ENCODE measurements at places on chromosomes 5 and 9. TPM values are rescaled to one million over a fixed set of nuclear protein-coding genes. Genes with fewer than 3 reads are reported as not detected.

DNA sequence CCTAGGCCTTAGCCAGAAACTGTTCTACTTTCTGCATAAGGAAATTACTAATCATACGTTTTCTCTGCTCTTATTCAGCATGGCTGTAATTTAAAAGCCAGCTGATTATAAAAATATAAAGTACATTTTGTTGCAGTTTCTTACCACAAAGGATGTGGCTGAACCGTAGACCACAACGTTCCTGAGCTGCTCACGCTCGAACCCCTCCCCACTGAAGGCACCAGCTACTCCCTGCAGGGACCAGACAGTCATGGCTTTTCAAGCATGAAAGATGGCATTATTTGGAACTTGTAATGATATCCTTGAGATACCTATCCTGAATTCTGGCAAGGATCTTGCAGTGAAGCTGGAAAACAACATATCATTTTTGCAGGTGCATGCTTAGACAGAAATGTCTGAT, 91.8 kb upstream of the DMRT1 start:
- peak; percentile 45 for DNase-seq

The PPIC gene
- total RNA-seq: not detected

GRCh38 chr5:166977911-166978422, 1313.5 kb upstream of the WWC1 start:
- DNase-seq: no peak

- no peak for DNase-seq
Observed at GRCh38 chr9:83199240-83199639, 136.3 kb upstream of the RASEF start.

GRCh38 chr9:4139196-4139595, 160.7 kb downstream of the GLIS3 start:
- DNase-seq: no peak

GRCh38 chr9:96383165-96383942, at the start of gene SLC35D2:
Gene SLC35D2 (minus strand): TSS chr9:96383711. CDS start chr9:96383634, 77 bp downstream.
- peak; percentile 36 for DNase-seq

- DNase-seq: no peak
Observed at GRCh38 chr5:175242207-175242606, 201.8 kb downstream of the DRD1 start.

DNA sequence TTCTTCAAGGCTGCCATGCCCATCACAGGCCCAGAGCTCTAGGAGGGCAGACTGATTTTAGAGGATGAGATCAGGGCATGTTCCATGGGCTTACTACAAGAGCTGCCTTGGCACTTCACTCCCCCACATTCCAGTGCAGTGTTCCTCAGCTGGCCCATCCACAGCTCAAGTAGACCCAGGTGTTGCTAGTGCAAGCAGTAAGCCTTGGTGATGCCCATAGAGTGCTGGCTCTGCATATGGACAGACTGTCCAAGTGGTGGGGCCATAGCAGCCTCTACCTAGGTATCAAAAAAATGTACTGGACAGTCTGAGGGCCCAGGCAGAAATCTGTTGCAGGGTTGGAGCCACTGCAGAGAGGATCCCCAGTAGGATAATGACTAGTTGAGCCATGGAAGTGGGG, 366.6 kb downstream of the FGF10 start:
- no peak for DNase-seq

GRCh38 chr5:78761840-78762239, 113.3 kb upstream of the LHFPL2 start:
- no peak for DNase-seq

DNA sequence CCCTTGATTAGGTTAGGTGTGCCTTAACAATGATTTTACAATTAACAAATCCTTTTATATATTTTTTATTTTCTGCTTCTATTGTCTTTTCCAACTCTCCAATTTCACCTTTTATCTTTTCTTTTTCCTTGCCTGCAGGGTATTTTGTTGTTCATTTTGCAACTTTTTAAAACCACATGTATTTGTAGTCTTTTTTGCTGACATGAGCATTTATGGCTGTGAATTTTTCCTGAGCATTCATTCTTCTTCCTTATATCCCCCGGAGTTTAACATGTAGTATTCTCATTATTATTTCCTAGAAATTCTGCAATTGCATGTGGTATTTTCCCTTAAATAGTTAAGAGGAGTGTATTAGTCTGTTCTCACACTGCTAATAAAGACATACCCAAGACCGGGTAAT, 41.6 kb downstream of the FAM81B start:
- DNase-seq: no peak

The DMGDH gene
- total RNA-seq: 21.4 TPM

- no peak for DNase-seq
Observed at GRCh38 chr5:72619251-72619650, 112.0 kb upstream of the ZNF366 start.

The SPOCK1 gene
- total RNA-seq: not detected

- DNase-seq: no peak
Observed at GRCh38 chr5:145777445-145778063, 57.6 kb downstream of the PRELID2 start.

The BHMT2 gene
- total RNA-seq: not detected

The KCNIP1 gene
- not detected for total RNA-seq

DNA sequence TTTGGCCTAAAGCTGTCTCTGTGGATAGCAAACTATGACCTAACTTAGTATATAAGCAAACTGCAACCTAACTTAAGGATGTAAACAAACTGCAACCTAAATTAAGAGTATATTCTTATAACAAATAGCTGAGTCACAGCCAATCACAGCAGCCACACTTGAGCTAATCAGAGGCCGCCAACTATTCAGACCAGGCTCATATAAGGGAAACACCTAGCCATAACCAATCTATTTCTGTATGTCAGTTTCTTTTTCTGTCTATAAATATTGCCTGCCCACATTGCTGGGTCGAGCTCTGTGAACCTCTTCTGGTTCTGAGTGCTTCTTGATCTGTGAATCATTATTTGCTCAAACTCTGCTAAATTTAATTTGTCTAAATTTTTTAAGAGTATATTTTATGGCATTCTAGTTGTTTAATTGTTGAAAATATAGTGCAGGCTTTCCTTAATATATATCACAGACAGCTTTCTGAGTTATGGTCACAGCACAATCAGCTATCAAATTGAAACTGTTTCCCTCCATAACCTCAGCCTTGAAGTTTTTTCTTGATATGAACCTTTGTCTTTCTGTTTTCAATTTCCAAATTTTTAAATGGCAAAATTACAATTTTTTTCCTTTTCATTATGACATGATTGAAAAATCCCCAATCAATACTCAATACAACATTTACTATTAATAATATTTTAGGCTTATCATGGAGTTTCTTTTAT, 327.1 kb upstream of the NUDT12 start:
- no peak for DNase-seq

GRCh38 chr5:133247881-133248624, 196.2 kb downstream of the HSPA4 start:
- no peak for DNase-seq

DNA sequence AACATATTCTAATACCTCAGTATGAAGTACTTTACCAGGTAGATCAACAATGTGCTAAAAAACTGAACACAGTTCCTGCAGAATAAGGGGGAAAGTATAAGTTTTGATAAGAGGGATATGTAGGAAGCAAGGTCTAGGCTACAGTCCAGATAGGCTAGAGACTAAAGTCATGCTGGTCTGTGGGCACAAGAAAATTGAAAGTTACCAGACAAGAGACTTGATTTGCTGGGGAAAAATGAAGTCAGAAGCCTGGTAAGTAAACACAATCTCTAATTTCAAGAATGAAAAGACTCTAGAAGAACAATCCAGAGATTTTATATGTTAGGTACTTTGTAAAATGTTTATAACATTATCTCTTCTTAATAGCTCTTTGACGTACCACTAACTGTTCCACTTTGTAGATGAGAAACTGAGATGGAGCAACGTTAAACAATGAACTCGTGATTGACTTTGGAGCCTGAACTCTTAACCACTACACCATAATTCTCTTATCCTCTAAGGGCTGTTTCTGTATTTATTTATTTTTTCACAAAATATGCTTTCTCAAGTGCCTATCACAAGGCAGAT, 19.5 kb downstream of the ADAMTS6 start:
- DNase-seq: no peak

- no peak for DNase-seq
Observed at GRCh38 chr9:28234894-28235277, 661.6 kb upstream of the C9orf72 start.

DNA sequence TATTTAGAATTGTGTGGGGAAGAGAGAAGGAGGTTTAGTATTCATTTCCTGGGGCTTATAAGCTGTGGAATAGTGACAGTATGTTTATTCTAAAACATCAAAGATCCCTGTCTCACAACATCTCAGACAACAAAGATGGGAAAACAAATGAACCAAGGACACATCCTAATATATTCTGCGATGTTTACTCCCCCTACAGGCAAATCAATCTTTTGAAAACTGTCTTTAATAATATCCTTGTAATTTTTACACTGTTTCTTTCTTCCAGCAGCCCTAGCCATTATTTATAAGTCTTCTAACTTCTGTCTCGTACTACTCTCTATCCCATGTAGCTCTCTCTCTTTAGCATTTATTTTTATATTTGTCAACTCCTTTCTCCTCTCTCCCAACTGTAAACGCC, 33.5 kb upstream of the TMEM252 start:
- DNase-seq: no peak

The PCDHA9 gene
- total RNA-seq: not detected

DNA sequence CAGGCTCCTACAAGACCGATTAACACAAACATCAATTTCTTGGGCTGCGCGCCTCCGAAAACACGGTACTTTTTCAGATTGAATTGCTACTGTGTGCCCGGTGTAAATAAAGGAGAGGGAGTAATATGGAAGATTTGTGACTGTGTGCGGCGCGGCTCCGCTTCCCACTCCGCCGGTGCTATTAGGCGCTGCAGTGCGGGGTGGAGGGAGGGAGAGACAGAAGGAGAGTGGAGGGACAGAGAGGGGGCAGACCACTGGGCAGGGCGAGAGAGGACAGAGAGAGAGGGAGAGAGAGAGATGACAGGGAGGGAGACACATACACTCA, 24.7 kb upstream of the RNU6ATAC start:
- no peak for DNase-seq

GRCh38 chr5:145520335-145520734, 314.8 kb downstream of the PRELID2 start:
- DNase-seq: no peak

DNA sequence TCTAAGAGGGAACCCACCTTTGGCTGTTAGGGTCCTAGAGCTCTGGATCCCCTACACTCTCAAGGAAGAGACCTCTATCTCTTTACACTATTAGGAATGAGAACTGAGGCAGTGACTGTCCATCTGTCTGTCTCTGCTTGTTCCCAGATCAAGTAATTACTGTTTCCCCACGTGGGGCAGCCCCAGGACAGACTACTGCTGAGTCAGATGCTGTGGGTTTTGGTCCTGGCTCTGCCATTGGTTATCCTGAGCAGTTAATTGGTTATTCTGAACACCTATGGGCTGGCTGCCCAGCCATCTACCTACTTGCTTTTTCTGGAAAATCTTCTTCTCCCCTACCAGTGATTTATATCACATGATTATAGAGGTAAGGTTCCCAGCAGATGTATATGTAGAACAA, 33.3 kb downstream of the FBXO10 start:
- no peak for DNase-seq

DNA sequence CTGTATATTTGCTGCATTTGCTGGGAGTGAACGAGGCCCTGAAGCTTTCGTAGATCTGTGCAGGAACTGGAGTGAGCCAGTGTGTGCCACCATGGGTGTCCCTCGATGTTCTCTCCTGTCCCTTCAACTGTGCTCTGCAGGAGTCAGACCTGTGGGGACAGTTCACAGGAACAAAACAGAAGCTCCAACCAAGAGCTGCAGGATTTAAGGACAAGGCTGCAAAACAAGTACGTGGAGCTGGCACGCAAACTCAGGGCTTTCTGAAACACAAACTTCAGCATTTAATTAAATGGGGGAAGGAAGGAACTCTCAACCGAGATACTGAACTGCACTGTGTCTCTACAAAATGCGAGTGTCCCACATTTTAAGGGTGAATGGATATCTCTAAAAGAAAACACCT, 24.2 kb downstream of the BASP1 start:
- DNase-seq: no peak

- no peak for DNase-seq
Observed at GRCh38 chr9:82890401-82890800, 172.5 kb downstream of the RASEF start.

- DNase-seq: no peak
Observed at GRCh38 chr9:101650142-101650541, 55.4 kb upstream of the PPP3R2 start.

DNA sequence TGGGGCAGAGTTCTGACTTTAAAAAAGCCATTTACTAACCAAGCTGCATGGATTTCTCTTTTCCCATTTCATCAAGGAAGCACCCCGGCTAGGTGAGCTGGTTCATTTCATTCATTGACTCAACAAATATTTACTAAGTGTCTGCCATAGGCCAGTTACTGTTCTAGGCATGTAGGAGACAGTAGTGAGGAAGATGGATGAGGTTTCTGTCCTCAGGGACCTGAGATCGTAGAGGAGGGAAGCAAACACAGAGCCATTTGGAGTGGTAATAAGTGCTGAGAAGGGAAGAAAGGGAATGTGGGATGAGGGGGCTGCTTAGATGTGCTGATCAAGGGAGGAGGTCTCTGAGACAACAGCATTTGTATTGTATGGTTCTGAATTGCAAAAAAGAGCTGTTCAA, 120.4 kb downstream of the C9orf152 start:
- no peak for DNase-seq

- no peak for DNase-seq
Observed at GRCh38 chr5:172502969-172503368, 48.6 kb upstream of the SH3PXD2B start.

The TTC23L gene
- total RNA-seq: 0.56 TPM

The NEUROG1 gene
- not detected for total RNA-seq

The PLCXD3 gene
- total RNA-seq: not detected

- DNase-seq: no peak
Observed at GRCh38 chr5:159533197-159533596, 202.9 kb upstream of the IL12B start.

- DNase-seq: peak; percentile 29
Observed at GRCh38 chr9:129436751-129437625, 183.9 kb downstream of the C9orf50 start.

- DNase-seq: no peak
Observed at GRCh38 chr5:97478483-97478882, 295.4 kb upstream of the RIOK2 start.

The GLRA1 gene
- total RNA-seq: not detected

DNA sequence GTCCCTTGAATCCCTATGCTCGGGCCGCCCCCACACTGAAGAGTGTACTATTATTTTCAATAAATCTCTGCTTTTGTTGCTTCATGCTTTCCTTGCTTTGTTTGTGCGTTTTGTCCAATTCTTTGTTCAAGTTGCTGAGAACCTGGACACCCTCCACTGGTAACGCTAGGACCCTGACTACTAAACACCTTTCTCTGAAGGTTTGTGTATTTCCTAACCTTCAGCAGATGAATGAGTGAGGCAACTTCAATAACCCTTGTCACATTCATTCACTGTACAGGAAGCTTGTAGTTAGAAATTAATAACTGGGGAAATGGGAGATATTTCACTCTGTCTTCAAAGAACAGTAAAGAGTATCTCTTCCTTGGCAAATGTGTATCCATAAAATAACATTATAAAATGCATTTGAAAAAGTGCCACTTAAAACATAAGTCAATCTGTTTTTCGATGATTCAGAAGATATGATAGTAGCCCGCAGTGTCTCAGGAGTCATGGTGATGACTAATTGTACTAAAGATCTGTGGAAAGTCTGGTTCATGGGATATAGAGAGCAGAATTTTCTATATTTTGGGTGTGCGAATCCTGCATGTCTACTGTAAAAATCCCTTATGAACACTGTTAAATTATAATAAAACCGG, 43.2 kb upstream of the ANKH start:
- DNase-seq: no peak

- DNase-seq: no peak
Observed at GRCh38 chr9:122133263-122133983, 26.2 kb downstream of the NDUFA8 start.

- DNase-seq: no peak
Observed at GRCh38 chr9:76333388-76333787, 60.8 kb downstream of the RFK start.

GRCh38 chr5:140025736-140026135, 17.4 kb downstream of the NRG2 start:
- no peak for DNase-seq
